ENCODE measurements at places on chromosomes 1 and 21.

DNA sequence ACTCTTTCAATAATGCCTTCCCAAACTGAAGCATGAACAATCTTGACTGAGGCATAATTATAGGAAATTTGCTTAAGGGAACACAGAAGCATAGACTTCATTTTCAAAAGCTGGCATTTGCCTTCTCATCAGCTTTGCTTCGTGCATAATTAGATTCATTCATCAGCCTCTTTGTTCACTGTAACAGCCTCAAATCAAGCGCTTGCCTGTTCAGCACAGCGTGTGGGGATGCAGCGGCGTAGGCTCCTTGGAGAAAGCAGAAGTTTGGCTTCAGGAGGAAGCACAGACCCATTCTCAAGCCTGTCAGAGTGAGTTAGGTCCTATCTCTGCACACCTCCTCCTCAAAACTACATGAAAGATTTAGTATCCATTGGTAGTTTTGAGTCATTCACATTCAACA is 246.4 kb upstream of the MAP1LC3C start:
- DNase-seq: peak; percentile 65

DNA sequence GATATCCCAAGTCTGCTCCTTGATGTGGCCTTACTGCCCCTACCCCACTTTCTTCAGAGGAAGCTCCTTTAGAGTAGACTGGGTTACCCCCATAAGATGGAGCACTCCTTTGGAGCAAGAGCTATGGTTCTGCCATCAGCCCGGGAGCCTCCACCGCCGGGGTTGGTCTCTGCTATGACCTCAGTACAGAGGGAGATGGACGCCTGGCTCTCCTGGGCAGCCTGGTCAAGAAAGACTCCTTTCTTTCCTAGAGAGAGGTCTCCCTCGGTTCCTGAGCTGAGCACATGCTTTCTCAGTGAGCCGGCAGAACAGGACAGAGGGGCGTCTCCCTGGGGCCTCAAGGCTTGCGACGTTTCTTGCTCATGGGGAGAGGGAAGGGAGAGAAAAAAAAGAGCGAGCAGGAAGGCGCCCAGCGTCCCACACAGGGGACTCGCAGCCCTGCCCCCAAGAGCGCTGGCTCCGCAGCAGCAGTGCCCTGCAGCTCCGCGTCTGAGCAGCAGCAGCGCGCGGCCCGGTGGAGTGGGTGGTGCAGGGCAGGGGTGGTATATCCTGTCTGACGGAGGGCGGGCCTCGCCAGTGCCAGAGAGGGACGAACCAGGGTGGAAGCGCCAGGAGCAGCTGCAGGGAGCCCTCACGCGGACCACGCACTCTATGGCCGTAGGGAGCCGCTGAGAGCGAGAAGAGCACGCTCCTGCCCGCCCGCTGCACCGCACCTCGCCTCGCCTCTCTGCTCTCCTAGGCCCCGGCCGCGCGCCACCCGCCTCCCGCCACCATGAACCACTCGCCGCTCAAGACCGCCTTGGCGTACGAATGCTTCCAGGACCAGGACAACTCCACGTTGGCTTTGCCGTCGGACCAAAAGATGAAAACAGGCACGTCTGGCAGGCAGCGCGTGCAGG is at the start of gene PKP1:
TSS of gene PKP1 (plus strand) at position 576 of the 899 bp plus-strand sequence. CDS start at position 773, 197 bp downstream.
- no peak for DNase-seq

DNA sequence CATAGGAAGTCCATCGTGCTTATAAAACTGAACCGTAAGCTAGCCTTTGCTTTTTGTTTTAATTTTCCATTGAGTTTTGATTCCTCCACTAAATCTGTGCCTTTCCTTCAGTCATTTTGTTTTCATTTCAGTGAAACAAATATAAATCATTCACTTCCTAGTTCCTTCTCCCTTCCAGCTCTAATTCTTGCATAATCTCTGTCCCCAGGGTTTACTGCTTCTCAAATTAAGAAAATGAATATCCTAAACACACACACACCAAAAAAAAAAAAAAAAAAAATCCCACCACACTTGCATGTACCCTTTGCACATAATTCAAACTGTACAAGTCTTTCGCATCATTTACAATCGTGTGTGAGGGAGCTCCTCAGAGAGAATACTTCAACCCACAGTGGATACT is 6.8 kb downstream of the KCNH1 start:
- DNase-seq: no peak

DNA sequence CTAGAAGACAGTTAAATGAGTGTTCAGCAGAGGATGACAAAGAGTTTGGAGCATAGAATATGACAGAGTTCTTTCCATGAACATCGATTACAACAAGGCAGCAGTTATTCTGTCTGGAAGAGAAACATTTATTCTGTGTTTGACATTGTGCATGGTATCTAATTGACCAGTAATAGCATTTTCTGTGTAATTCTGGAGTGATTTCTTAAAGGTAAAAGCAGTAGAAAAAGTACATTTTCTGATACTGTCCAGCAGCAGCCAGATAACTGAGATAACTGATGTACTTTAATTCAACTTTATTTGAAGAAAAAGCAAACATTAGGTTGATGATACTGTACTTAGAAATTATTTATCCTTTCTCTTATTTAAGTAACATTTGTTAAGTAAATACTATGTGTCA is 497.1 kb downstream of the AGBL4 start:
- no peak for DNase-seq

DNA sequence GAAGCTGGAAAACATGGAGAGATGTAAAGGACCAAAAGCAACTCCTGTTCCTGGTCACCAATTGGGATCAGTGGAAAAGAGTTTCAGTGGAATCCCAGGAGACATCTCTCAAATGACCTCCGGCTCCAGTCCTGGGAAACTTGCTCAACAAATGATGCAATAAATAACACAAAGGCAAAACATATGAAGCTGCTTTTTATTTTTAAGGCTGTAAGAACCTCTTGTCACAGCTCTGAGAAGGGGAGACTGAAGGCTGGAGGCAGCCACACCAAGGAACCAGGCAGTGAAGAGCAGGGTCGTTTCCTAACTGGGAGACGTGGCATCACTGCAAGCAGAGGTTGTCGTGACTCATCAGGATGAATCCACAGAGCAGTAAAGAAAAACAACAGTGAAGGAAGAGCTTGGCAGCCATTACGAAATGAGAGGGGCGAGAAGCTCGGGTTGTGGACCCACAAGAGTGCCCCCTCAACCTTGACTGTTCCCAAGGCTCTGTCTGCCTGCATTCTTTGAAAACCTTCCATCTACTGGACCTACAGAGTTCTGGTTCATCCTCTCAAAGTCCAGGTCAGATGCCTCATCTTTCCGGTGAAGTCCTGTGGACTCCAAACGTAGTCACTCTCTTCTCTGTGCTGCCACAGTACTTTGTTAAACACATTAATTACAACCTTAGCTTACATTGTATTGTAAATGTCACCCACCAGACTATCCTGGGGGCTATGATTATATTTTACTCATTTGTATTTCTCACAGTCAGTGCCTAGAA is 32.1 kb downstream of the JAK1 start:
- no peak for DNase-seq

- no peak for DNase-seq
These were observed 6.7 kb downstream of the TAGLN2 start for GRCh38 chr1:159918352-159919200.

- DNase-seq: no peak
These were observed 308.8 kb downstream of the COL11A1 start for GRCh38 chr1:102799496-102799895.

DNA sequence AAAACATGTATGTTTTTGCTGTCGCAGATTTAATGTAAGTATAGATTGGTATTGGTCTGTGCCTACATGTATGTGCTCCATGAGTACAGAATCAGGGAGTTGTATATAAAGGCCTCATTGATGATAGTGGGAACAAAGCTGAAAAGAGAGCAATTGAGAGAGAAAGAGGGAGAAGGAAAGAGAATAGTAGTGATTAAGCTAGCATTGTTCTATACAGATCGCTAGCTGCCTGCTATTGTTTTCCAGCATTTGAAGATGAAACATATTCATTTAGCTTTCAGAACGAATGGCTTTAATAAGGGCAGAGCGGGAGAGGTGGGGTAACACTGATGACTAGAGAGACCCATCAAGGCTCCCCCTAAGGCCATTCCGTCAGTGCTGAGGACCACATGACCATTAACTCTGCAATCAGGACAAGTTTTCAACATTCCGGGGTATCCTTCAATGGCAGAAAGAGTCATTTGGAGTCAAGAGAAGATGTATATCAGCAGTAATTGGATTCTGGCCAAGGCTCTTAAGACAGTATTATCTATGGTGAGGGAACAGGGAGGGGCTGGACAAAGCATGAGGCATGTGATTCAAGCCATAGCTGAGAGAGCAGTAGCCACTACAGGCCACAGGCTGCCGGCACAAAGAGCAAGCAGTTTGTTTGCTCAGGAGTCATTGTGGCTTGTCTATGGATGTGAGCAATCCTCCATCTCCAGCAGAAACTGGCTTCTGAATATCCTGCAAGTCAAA is 176.5 kb downstream of the PBX1 start:
- DNase-seq: peak; percentile 65

GRCh38 chr1:41851589-41851988 is 67.1 kb downstream of the HIVEP3 start:
- DNase-seq: no peak

DNA sequence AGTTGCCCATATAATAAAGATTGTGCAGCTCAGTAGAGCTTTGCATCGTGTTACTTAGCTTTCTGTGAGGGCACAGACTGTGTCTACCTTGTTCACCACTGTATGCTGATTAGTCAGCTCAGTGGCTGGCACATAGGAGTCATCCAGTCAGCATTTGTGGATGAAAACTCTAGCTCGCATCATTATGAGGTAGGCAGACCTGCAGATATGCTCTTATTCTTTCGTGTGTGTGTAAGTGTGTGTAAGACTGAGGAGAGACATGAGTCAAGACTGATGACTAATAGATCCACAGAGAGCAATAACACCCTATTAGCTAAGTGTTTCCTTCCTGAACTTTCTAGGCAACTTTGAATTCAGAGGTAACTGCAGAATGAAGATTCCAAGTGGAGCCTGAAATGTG is 17.1 kb downstream of the TTF2 start:
- DNase-seq: no peak

DNA sequence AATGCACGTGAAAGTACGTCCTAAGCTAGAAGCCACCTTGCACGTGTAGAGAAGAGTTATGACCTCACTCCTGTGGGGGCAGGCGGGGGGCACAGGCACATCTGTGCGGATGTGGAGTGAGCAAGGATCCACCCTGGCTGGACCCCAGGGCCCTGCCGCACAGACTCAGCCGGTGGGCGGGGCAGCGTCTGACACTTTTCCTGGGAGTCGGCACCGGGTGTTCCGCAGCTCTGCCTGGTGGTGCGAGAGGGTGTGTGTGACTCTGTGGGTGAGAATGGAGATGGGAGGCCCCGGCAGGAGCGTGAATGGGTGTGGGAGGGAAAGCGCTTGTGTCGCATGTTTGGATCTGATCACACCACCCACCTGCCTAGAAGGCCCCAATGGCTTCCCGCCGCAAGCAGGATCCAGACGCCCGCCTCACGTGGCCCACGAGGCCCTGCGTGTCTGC is 29.5 kb downstream of the RAP1GAP start:
- DNase-seq: no peak

DNA sequence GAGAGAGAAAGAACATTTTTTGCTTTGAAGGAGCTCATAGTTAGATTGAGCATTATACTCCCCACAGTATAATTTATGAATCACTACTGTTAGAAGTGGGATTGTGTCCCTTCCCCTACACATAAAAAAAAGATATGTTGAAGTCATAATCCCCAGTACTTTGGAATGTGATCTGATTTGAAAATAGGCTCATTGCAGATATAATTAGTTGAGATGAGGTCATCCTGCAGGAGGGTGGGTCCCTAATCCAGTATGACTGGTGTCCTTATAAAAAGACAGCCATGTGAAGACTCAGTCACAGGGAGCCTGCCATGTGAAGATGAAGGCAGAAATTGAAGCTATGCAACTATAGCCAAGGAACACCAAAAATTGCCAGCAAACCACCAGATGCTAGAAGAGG is 76.4 kb downstream of the TGFB2 start:
- no peak for DNase-seq

DNA sequence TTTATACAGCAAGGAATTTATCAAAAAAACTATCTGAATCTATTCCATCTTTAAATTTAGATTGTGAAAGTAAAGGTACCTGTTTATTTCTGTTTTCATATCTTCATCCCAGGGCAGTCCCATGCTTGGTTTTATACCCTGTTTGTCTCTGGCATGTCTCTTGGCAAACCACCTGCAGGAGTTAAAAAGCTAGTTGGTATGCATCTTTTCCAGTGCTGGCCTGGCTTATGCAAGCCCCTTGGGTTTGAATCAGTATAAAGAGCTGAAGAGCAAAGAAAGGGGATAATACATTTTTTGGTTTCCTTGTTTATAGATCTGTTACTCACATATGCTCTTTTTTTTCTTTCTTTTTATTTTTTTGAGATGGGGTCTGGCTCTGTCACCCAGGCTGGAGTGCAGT is 37.8 kb downstream of the LRRC8C start:
- DNase-seq: no peak

GRCh38 chr1:47830021-47830420 is 167.2 kb downstream of the TRABD2B start:
- no peak for DNase-seq

DNA sequence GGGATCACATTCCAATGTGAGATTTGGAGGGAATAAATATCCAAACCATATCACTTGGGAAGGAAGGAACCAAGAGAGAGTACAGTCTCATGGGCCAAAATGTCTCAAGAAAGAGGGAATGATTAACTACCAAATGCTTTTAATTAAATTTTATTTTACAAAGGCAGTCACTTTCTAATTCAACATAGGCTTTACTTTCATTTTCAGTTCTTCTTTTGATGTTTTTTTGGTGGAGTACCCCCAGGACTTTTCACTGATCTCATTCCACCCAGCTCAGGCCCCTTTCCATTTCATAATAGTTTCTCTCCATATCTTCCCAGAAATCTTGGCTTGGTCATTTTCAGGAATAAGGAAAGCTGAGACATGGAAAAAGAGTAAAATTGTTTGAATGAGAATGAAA is 5.1 kb upstream of the SLAMF7 start:
- no peak for DNase-seq

- no peak for DNase-seq
These were observed 16.1 kb downstream of the CCDC18 start for GRCh38 chr1:93196591-93196990.

DNA sequence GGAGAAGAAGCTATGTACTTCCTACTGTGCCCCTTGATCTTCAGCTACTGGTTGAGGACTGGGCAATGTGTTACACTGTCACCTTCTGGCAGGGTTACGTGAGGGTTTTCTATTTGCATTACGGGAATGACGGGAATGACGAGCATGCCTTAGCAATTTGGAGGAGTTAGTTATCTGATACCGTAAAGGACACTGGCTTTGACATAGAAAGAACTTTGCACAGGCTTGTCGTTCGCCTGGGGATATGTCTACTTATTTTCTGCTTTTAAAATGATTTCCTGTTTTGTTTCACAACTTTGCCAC is 19.8 kb upstream of the ACBD6 start:
- DNase-seq: no peak

- no peak for DNase-seq
These were observed 1.6 kb downstream of the TENT5C start for GRCh38 chr1:117607471-117607870.

- no peak for DNase-seq
These were observed 1.7 kb upstream of the ANGPTL7 start for GRCh38 chr1:11187494-11187893.

Data from midbrain (tissue), 1 donor.